CD4-positive, alpha-beta T cell treated with Interleukin-15 for 1 hour (primary cell): ENCODE measurements at places on chromosomes 6 and 20.

DNA sequence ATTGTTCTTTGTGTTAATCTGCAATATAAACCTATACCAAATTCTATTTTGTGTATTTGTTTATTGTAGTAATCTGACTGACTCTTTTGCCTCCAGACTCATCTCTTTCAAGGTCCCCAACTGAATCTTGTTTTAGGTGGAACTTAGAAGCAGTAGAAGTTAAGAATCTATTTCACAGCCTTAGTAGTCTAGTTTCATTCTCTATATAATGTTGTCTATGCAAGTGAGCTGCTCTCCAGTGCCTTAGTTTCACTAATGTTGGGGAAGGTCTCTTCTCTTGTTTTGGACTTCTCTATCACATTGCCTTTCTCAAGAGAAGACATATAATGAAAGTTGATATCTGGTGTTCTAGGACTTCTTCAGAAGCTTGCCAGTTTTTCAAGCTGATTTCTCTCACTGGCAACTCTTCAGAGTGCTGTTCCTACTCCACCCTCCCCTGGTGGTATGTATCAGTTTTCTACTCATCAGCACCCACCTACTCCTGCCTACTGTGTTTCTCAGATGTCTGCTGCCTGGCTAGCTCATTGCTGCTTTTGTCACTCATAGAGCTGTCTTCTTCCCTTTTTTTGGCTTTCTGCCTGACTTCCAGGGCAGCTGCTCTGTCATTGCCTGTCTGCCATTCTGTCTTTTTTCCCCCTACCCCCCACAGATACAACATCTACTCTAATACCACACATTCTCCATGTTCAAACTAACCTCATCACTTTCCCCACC lies 82.1 kb downstream of the PTPRA start:
- DNase-seq: no peak

- DNase-seq: no peak
Measured at GRCh38 chr6:1079525-1079924, 232.4 kb upstream of the FOXQ1 start.

DNA sequence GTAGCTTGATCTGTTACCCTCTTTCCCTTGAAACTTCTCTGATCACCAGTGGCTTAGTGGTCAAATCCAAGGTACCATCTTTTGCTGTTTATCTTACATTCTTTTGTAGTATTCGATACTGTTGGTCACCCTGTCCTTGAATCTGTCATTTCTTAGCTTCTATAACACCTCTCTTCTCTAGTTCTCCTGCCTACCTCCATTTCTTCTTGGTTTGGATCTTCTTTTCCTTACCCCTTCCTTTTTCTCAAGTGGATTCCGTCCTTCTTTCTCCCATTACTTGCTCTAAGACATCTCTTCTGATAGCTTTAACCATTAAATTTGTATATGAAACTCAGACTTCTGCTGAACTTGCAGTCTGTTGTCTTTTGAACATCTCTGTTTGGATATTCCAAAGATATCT lies 39.9 kb downstream of the QKI start:
- DNase-seq: no peak

DNA sequence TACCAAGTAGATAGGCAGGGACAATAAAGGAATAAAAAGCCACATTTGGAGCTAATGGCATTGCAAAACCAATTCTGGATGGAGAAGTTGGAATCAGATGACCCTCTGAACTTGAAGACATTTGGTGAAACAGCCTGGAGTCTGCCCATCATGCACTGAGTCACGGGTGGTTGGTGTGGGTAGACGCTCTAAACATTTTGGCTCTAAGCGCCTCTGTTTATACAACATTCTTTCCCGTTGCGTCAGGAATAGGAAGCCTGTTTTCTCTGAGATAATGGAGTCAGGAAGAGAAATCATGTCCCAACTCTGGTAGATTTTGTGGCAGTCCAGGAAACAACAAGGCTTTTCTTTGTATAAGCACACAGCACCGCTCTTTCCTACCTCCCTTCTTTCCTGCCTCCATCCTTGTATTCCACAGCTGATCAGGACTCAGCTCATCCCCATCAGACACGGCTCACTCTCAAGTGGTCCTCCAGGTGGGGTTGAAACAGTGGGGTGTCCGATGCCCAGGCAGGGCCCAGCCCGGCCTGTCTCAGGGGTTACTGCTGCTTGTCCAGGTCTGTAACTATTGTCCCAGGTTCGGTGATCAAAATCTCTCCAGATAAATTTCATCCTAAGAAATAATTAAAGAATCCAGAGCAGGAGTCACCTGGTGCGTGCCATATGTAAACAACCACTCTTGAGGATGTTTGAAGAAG lies 12.1 kb upstream of the RAMACL start:
- no peak for DNase-seq

GRCh38 chr6:153062516-153062915 lies 60.0 kb upstream of the MTRF1L start:
- DNase-seq: no peak

- no peak for DNase-seq
Measured at GRCh38 chr20:50389808-50390684, 120.1 kb upstream of the PTPN1 start.

DNA sequence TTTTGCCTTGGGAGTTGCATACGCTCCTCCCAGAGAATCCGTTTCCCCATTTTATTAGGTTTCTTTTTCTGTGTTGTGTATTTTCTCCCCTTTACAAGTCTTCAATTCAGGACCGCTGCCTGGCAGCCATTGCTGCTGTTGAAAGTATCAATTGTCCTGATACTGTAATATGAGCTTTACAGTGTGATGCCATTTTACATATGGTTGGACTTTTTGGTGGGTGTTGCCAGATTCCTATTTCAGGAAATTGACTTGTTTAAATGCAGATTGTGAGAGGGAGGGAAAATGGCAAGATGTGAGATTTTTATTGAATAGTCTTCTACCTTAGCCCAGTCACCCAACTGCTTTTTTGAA lies 1.2 kb downstream of the PANK2 start:
- DNase-seq: no peak

DNA sequence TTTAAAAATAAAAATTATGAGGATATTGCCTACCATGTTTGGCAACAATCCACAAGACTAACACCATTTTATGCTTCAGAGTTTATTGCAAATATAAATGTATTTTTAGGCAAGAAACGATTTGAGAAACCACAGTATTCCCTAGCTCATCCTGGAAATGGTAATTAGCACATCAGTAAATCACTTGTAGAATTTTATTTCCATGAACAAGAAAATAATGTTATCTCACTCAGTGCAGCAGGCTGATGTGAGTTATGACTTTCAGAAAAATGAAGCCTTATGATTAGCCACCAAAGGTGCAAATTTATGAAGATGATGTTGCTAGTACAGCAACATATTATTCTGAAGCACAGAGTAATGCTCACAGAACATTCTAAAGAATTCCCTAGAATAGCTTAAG lies 127.7 kb upstream of the GJE1 start:
- no peak for DNase-seq

GRCh38 chr6:159104163-159104925 lies 59.6 kb upstream of the TAGAP start:
- peak; percentile 85 for DNase-seq
